ENCODE measurements at places on chromosomes 3 and 15.

- no peak for DNase-seq
Measured at GRCh38 chr3:106371221-106371970, 502.6 kb upstream of the CBLB start.

- DNase-seq, result no peak
Measured at GRCh38 chr15:66886241-66886675, 179.1 kb upstream of the SMAD3 start.

DNA sequence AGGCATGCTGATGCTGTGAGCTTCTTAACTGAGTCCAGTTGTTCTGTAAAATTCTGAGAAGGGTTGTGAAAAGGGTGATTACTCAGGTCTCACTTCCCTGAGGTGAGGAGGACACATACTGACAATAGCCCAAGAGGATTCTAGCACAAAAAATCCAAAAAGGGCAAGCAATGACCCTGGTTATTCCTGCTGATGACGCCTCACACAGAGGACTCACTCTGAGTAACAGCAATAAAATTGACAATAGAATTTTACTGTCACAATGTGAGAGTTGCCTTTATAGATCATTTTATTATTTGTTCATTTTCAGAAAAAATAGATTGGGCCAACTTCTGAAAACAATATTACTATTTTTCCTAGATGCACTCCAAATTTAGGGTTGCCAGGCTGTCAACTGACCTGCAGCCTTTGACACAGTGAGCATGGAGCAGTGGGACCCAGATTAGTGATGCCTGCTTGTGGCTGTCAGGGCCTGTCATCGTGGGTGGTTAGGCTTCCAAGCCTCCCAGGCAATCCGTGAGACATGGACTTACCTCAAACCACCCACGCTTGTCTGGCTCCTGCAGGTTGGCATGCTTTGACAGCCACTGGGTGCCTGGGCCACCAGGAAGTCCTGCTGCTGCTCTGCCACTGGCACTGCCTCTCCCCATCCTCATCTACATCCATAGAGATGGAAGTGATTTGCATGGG lies 396.0 kb upstream of the THBS1 start:
- peak; percentile 94 for DNase-seq

- DNase-seq, result peak; percentile 66
Measured at GRCh38 chr3:24128199-24129005, 183.3 kb downstream of the NR1D2 start.

GRCh38 chr3:56923526-56924224 lies 121.9 kb upstream of the ARHGEF3 start:
- DNase-seq, result peak; percentile 80

GRCh38 chr3:44892689-44893088 lies 18.3 kb downstream of the TGM4 start:
- peak; percentile 39 for DNase-seq

Measured in PC-3 (cell line).